Osteoblast (primary cell): ENCODE measurements at places on chromosomes 5 and 9. TPM values are rescaled to one million over a fixed set of nuclear protein-coding genes. Genes with fewer than 3 reads are reported as not detected.

- no peak overlapping the region for H3K27ac ChIP-seq
- no peak overlapping the region for H3K4me3 ChIP-seq
- H3K4me1 ChIP-seq = no peaks in the 10 kb centered on the region
- no peak for DNase-seq
- H3K36me3 ChIP-seq = no peaks in the 10 kb centered on the region
- peaks cover 56% of the 10 kb centered on the region for H3K27me3 ChIP-seq
Observed at GRCh38 chr9:97866848-97867247, 13.8 kb downstream of the FOXE1 start.

DNA sequence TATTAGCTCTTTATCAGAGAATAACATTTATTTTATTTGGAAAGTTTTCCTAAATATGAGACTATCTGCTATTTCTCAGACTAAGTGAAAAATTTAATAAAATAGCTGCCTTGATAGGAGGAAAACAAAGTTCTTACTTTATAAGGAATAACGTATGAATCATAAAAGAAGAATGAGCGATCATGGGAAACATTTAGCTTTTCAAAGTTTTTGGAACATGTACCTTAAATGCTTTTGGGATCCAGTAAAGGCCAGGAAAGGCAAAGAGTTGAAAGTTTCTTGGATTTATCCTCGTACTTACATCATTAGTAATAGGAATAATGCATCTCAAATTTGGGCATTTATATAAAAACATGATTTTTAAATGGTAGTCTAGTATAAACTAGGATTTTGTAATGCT is 19.4 kb downstream of the OGN start:
- H3K27ac ChIP-seq = peak overlapping the region; percentile 58
- no peak overlapping the region for H3K4me3 ChIP-seq
- DNase-seq = no peak
- peaks cover 21% of the 10 kb centered on the region for H3K4me1 ChIP-seq

- H3K36me3 ChIP-seq = no peaks in the 10 kb centered on the region
- peaks cover 8% of the 10 kb centered on the region for H3K27me3 ChIP-seq
Observed at GRCh38 chr5:133471699-133472098, 140.6 kb downstream of the FSTL4 start.

Gene HSD17B3
- under 0.01 TPM in 1 of 2 replicates, not detected in the other for total RNA-seq

Gene ZNF658
- 5.8 and 7.4 TPM in 2 replicates for total RNA-seq

DNA sequence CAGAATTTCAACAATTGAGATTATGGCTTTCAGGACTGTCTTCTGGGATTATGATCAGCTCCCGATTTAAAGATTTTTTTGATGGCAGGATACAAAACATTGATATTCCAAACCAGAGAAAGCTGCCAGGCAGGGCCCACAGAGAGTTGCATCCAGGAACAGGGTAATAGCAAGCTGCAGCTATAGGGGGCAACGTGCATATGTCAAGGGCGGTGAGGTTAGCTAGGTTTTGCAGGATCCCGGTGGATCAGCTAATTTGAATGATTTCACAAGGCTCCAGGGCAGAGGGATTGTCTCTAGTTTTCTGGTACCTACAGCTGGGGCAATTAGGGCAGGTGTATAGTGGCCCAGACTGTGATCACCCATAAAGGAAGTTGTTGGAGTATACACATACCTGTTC is 339.4 kb downstream of the CHSY3 start:
- H3K27me3 ChIP-seq = no peaks in the 10 kb centered on the region
- no peak for DNase-seq
- H3K4me3 ChIP-seq = no peak overlapping the region

DNA sequence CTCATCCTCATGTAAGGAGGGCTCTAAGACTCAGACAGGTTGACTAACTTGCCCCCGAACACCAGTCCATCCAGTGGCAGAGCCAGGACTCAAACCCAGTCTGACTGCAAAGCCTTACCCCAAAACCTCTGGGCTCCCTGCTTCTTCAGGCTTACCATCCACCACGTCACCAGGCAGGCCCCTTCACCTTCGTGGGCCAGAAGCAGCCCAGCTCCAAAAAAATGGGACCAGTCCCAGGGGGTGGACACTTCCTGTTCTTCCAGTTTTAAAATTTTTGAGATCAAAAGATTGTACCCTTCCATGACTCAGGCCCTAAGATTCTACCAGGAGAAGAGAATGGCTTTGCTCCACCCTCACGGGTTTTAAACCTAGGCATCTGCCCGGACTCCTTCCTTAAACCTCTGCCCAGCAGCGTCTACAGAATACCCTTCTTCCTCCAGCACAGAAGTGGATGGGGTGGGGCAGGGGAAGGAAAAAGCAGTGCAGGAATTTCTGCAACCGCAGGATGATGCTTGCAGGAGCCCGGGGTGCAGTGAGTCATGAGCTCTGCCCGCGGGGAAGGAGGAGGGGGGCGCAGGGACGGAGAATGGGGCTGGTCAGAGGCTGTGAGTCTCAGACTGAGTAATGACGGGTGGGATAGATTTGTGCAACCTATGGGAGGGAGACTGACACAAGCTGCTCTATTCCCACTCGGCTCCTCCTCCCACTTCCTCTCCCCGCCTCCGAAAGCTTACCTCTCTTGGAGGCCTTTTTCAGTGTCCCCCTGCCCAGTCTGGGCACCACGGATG is 50.4 kb upstream of the STXBP1 start:
- peaks cover 65% of the 10 kb centered on the region for H3K36me3 ChIP-seq
- peak; percentile 99 for DNase-seq
- H3K27me3 ChIP-seq = no peaks in the 10 kb centered on the region
- peak overlapping the region; percentile 98 for H3K27ac ChIP-seq

GRCh38 chr5:58122157-58122556 is 337.7 kb downstream of the PLK2 start:
- H3K4me3 ChIP-seq = no peak overlapping the region
- no peaks in the 10 kb centered on the region for H3K36me3 ChIP-seq
- H3K4me1 ChIP-seq = no peaks in the 10 kb centered on the region
- no peak overlapping the region for H3K27ac ChIP-seq
- DNase-seq = no peak
- no peaks in the 10 kb centered on the region for H3K27me3 ChIP-seq

Gene INSL4
- total RNA-seq = not detected in 2 replicates

DNA sequence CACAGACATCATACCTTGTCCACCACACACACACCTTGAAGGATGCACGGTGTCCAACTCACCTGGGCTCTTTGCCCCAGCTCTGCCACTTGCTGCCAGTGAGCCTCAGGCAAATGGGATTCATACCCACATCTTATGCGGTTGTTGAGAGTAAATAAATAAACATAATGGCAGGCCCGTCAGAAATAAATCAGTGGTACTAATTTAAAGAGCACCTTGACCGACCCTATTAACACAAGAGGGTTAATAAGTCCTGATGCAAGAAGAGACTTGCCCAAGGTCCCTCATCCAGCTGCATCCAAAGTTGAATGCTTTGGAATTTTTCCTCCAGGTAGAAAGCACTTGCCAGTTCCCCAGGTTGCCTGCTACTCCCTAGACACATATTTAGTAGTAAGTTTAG is 11.6 kb upstream of the AKNA start:
- no peaks in the 10 kb centered on the region for H3K27me3 ChIP-seq
- no peak overlapping the region for H3K4me3 ChIP-seq
- H3K27ac ChIP-seq = no peak overlapping the region
- no peak for DNase-seq
- H3K4me1 ChIP-seq = no peaks in the 10 kb centered on the region

- H3K4me3 ChIP-seq = no peak overlapping the region
- H3K27me3 ChIP-seq = no peaks in the 10 kb centered on the region
- H3K4me1 ChIP-seq = no peaks in the 10 kb centered on the region
- no peak overlapping the region for H3K27ac ChIP-seq
- DNase-seq = no peak
Observed at GRCh38 chr5:172477466-172477865, 23.1 kb upstream of the SH3PXD2B start.

Gene RHOBTB3
- 314 and 349 TPM in 2 replicates for total RNA-seq

- H3K36me3 ChIP-seq = no peaks in the 10 kb centered on the region
- H3K4me1 ChIP-seq = no peaks in the 10 kb centered on the region
- no peak for DNase-seq
- H3K27me3 ChIP-seq = no peaks in the 10 kb centered on the region
- H3K27ac ChIP-seq = no peak overlapping the region
- H3K4me3 ChIP-seq = peak overlapping the region; percentile 34
Observed at GRCh38 chr5:27473307-27474046, 435.1 kb upstream of the CDH9 start.

GRCh38 chr5:179620703-179621350 is 2.6 kb downstream of the HNRNPH1 start:
- no peaks in the 10 kb centered on the region for H3K27me3 ChIP-seq
- no peak for DNase-seq
- peak overlapping the region; percentile 97 for H3K4me3 ChIP-seq
- H3K36me3 ChIP-seq = peaks cover 67% of the 10 kb centered on the region
- peak overlapping the region; percentile 78 for H3K27ac ChIP-seq

Gene PAEP
- not detected in 2 replicates for total RNA-seq

- peaks cover 6% of the 10 kb centered on the region for H3K4me1 ChIP-seq
- H3K4me3 ChIP-seq = no peak overlapping the region
- no peak overlapping the region for H3K27ac ChIP-seq
- no peaks in the 10 kb centered on the region for H3K36me3 ChIP-seq
- no peaks in the 10 kb centered on the region for H3K27me3 ChIP-seq
Observed at GRCh38 chr9:33227008-33227398, 13.0 kb upstream of the SPINK4 start.

- no peak for DNase-seq
- no peaks in the 10 kb centered on the region for H3K27me3 ChIP-seq
- no peaks in the 10 kb centered on the region for H3K4me1 ChIP-seq
- no peak overlapping the region for H3K4me3 ChIP-seq
Observed at GRCh38 chr5:155833287-155833686, 493.7 kb upstream of the SGCD start.

- H3K27ac ChIP-seq = peak overlapping the region; percentile 70
- no peaks in the 10 kb centered on the region for H3K27me3 ChIP-seq
- no peaks in the 10 kb centered on the region for H3K36me3 ChIP-seq
- no peaks in the 10 kb centered on the region for H3K4me1 ChIP-seq
- no peak for DNase-seq
Observed at GRCh38 chr5:59276917-59277372, 616.6 kb downstream of the PDE4D start.

Gene SLCO6A1
- total RNA-seq = not detected in 2 replicates

GRCh38 chr9:107927276-107927675 is 437.7 kb upstream of the KLF4 start:
- no peak overlapping the region for H3K4me3 ChIP-seq
- no peaks in the 10 kb centered on the region for H3K36me3 ChIP-seq
- no peak for DNase-seq
- H3K27ac ChIP-seq = no peak overlapping the region

- H3K27ac ChIP-seq = no peak overlapping the region
- no peak overlapping the region for H3K4me3 ChIP-seq
- H3K4me1 ChIP-seq = no peaks in the 10 kb centered on the region
- no peaks in the 10 kb centered on the region for H3K36me3 ChIP-seq
Observed at GRCh38 chr5:96440185-96440538, 7.1 kb upstream of the PCSK1 start.

DNA sequence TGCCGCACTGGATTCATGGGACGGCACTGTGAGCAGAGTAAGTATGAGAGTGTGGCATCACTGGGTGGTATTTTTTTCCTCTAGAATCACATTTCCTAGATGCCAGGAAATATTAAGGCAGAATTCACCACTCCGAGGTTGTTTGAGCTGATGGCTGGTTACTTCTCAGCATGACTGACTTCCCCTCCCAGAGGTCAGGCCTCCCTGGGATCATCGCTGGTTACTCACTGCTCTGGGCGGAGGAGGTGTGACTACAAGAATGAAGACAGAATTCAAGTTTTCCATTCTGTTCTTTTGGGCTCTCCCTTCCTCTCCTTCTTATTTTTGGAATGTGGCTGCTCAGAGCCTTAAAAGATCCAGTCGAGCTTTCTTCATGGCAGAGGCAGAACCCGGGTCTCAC is 76.6 kb upstream of the PRRC1 start:
- DNase-seq = peak; percentile 85
- no peaks in the 10 kb centered on the region for H3K36me3 ChIP-seq
- H3K27me3 ChIP-seq = no peaks in the 10 kb centered on the region
- peaks cover 5% of the 10 kb centered on the region for H3K4me1 ChIP-seq

Gene SPAAR
- total RNA-seq = 0.29 and 0.72 TPM in 2 replicates

DNA sequence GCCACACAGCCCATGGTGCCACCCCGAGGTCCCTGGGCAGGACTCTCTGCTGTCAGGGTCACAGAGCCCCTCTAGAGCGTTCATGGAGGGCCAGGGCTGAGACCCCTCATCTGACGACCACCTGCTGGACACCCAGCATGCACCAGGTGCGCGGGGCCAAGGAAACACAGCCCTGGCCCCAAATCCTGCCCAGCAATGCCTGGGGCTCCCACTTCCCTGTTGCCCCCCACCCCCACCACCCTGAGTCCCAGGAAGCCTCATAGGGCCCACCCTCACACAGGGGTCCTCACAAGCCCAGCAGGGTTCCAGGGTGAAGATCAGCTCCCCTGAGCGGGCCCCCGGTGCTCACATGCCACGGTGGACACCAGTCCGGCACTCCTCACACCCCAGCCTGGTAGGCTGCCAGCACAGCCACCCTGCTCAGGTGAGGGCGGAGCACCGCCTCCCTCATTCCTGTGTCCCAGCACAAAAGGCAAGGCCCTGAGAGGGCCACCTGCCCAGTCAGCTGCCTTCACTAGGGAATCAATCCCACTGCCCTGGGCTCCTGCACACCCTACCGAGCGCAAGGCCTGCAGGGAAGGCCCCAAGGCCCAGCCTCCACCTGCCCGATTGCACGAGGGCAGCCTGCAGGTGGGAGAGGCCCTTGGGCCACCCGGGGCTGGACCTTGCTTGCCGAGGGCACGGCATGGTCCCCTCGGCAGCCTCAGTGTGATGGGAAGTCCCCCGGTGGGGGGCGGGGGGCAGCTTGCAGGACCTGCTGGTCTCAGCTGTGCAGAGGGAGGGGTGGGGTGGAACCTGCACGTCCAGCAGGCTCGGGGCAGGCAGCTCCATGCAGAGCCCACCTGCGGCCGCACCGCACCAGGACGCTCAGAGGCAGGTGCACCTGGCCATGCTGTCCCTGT is 56.4 kb upstream of the UBAC1 start:
- H3K36me3 ChIP-seq = peaks cover 8% of the 10 kb centered on the region
- H3K4me1 ChIP-seq = no peaks in the 10 kb centered on the region
- no peaks in the 10 kb centered on the region for H3K27me3 ChIP-seq
- DNase-seq = peak; percentile 66
- no peak overlapping the region for H3K27ac ChIP-seq
- no peak overlapping the region for H3K4me3 ChIP-seq

Gene EGFL7
- total RNA-seq = 3.3 and 6.2 TPM in 2 replicates

DNA sequence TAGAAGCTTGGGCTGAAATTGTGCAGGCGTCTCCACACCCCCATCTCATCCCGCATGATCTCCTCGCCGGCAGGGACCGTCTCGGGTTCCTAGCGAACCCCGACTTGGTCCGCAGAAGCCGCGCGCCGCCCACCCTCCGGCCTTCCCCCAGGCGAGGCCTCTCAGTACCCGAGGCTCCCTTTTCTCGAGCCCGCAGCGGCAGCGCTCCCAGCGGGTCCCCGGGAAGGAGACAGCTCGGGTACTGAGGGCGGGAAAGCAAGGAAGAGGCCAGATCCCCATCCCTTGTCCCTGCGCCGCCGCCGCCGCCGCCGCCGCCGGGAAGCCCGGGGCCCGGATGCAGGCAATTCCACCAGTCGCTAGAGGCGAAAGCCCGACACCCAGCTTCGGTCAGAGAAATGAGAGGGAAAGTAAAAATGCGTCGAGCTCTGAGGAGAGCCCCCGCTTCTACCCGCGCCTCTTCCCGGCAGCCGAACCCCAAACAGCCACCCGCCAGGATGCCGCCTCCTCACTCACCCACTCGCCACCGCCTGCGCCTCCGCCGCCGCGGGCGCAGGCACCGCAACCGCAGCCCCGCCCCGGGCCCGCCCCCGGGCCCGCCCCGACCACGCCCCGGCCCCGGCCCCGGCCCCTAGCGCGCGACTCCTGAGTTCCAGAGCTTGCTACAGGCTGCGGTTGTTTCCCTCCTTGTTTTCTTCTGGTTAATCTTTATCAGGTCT is at the start of gene C9orf72:
TSS of gene C9orf72 (minus strand) at position 564 of the 716 bp plus-strand sequence. CDS start 6,361 bp downstream, outside the sequence.
- H3K4me3 ChIP-seq = peak within 1 kb of the TSS; percentile 83
- peaks cover 15% of the 10 kb centered on the region for H3K4me1 ChIP-seq
- peak within 1 kb of the TSS; percentile 92 for H3K27ac ChIP-seq
- H3K27me3 ChIP-seq = no peaks in the 10 kb centered on the region
- H3K36me3 ChIP-seq = no peaks in the 10 kb centered on the region
- peak; percentile 95 for DNase-seq

Gene SCGB3A2
- total RNA-seq = not detected in 2 replicates
